ENCODE measurements at places on chromosomes 2 and 18. TPM values are rescaled to one million over a fixed set of nuclear protein-coding genes. Genes with fewer than 3 reads are reported as not detected.

DNA sequence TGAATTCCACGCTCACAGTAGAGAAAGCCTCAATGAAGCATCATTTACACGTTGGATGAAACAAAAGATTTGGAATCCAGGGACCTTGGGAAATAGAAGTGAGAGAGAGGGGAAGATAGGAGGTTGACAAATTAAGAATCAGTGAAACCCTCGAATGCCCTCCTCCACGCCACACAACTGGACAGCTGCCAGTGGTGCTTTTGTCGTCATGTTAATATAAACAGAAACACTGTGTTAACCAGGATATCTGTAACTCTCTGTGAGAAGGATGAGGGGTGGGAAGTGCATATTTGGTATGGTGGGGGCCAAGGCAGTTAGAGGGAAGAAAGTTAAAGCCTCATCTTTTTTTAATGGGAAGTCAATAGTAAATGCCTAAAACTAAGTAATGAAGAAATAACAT is 108.7 kb downstream of the GFPT1 start:
- no peak for DNase-seq
- H3K4me3 ChIP-seq = no peak overlapping the region
- no peak overlapping the region for H3K27ac ChIP-seq
- no peaks in the 10 kb centered on the region for H3K27me3 ChIP-seq

- DNase-seq = no peak
- no peaks in the 10 kb centered on the region for H3K27me3 ChIP-seq
- H3K4me3 ChIP-seq = no peak overlapping the region
- no peaks in the 10 kb centered on the region for H3K36me3 ChIP-seq
- no peaks in the 10 kb centered on the region for H3K4me1 ChIP-seq
Measured at GRCh38 chr18:75280427-75281280, 70.1 kb downstream of the TSHZ1 start.

GRCh38 chr2:96623116-96623515 is 15.0 kb downstream of the KANSL3 start:
- H3K27me3 ChIP-seq = no peaks in the 10 kb centered on the region
- no peak overlapping the region for H3K4me3 ChIP-seq
- H3K27ac ChIP-seq = no peak overlapping the region
- DNase-seq = no peak
- peaks cover 3% of the 10 kb centered on the region for H3K36me3 ChIP-seq

The EML6 gene
- total RNA-seq = 6.2 TPM

The PTH2R gene
- total RNA-seq = 0.19 TPM
